ENCODE measurements at places on chromosomes 3 and 15. TPM values are rescaled to one million over a fixed set of nuclear protein-coding genes. Genes with fewer than 3 reads are reported as not detected.
A peak's percentile ranks its signal among the peaks of the same experiment; 100 is the strongest.

The SLCO2A1 gene
- 10.0 TPM for total RNA-seq

GRCh38 chr15:51244423-51244869 is 94.0 kb downstream of the CYP19A1 start:
- H3K4me1 ChIP-seq = no peaks in the 10 kb centered on the region
- no peak overlapping the region for H3K4me3 ChIP-seq
- DNase-seq = no peak
- H3K27me3 ChIP-seq = no peaks in the 10 kb centered on the region
- H3K36me3 ChIP-seq = no peaks in the 10 kb centered on the region
- H3K27ac ChIP-seq = no peak overlapping the region

DNA sequence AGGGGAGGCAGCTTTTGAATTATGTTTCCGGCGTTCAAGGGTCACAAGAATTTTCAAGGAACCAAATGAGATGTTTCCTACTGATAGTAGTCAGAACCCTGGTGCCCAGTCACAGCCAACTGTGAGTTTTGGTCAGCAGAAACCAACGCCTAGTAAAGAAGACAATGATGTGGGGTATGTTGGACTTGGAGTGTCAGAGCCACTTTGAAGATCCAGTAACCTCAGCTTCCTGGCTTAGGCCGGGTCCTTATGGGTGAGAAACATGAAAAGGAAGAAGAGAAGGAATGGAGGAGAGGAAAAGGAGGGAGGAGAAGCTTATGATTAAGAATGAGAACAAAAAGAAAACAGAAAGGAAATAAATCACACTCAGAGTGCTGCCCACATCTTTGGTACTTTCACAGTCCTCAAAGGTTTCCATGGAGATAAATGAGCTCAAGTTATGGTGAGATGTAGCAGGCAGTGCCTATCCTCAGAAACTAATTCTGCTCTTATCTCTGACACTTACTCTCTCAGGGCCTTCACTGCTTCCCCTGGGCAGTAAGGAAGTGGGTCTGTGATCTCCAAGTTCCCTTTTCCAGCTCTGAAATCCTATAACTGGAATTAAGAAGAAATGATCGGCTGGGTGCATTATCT is 2.0 kb upstream of the MCF2L2 start:
- no peak overlapping the region for H3K4me3 ChIP-seq
- peaks cover 45% of the 10 kb centered on the region for H3K27me3 ChIP-seq
- H3K36me3 ChIP-seq = no peaks in the 10 kb centered on the region
- no peak for DNase-seq
- H3K27ac ChIP-seq = no peak overlapping the region

DNA sequence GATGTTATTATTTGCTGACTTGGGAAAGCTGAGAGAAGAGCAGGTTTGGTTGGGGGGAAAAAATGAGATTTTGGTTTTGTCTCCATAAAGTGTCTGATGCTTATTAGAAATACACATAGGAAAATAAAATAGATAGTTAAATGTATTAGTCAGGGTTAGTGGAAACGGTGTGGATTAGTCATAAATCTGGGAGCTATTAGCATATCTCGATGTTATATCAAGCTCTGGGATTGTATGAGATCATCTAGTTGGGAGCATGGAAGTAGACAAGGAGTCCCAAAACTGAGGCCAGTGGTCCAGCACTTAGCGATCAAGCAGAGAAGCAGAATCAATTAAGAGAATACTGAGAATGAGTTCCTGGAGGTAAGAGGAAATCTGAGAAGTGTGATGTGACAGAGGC is 845.5 kb downstream of the ROBO2 start:
- no peaks in the 10 kb centered on the region for H3K36me3 ChIP-seq
- no peaks in the 10 kb centered on the region for H3K27me3 ChIP-seq
- H3K4me1 ChIP-seq = no peaks in the 10 kb centered on the region
- DNase-seq = no peak

DNA sequence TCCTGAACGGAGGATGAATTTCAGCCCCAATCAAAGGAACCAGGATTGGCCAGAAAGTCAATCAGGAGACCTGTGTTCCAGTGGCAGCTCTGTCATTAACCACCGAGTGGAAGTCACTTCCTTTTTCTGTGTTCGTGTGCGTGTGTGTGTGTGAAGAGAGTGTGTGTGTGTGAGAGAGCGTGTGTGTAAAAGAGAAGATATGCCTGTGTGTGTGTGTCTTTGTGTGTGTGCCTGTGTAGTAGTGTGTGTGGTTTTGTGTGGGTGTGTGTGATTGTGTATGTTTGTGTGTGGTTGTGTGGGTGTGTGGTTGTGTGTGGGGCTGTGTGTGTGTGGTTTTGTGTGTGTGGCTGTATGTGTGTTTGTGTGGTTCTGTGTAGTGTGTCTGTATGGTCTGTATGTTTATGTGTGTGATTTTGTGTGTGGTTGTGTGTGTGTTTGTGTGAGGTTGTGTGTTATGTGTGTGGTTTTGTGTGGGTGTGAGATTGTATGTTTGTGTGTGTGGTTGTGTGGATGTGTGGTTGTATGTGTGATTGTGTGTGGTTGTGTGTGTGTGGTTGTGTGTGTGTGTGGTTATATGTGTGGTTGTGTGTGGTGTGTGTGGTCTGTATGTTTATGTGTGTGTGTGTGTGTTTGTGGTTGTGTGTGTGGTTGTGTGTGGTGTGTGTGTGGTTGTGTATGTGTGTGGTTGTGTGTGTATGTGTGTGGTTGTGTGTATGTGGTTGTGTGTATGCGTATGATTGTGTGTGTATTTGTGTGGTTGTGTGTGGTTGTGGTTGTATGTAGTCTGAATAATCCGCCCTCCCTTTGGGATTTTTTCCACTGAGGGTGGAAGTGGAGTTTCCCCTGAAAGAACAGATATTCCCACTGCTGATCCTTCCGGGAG is 314.4 kb downstream of the SHQ1 start:
- H3K36me3 ChIP-seq = no peaks in the 10 kb centered on the region
- no peaks in the 10 kb centered on the region for H3K27me3 ChIP-seq
- no peak for DNase-seq
- H3K27ac ChIP-seq = no peak overlapping the region
- H3K4me3 ChIP-seq = no peak overlapping the region

The LSMEM2 gene
- total RNA-seq = not detected

- H3K27me3 ChIP-seq = no peaks in the 10 kb centered on the region
- no peak overlapping the region for H3K4me3 ChIP-seq
- H3K27ac ChIP-seq = no peak overlapping the region
- DNase-seq = no peak
These were observed 57.6 kb upstream of the SLC6A11 start for GRCh38 chr3:10758304-10759037.

GRCh38 chr15:33584797-33585196 is 274.0 kb downstream of the RYR3 start:
- no peak for DNase-seq
- H3K27ac ChIP-seq = no peak overlapping the region
- H3K36me3 ChIP-seq = peaks cover 25% of the 10 kb centered on the region
- no peak overlapping the region for H3K4me3 ChIP-seq
- H3K4me1 ChIP-seq = no peaks in the 10 kb centered on the region
- no peaks in the 10 kb centered on the region for H3K27me3 ChIP-seq

- H3K36me3 ChIP-seq = no peaks in the 10 kb centered on the region
- DNase-seq = no peak
- H3K4me3 ChIP-seq = no peak overlapping the region
These were observed 24.0 kb downstream of the MEF2A start for GRCh38 chr15:99589801-99590200.

The CERS3 gene
- total RNA-seq = not detected

GRCh38 chr3:73228000-73228399 is 166.5 kb downstream of the EBLN2 start:
- no peak for DNase-seq
- no peaks in the 10 kb centered on the region for H3K36me3 ChIP-seq

GRCh38 chr3:129059311-129059958 is 1.1 kb upstream of the GP9 start:
- H3K4me3 ChIP-seq = no peak overlapping the region
- no peaks in the 10 kb centered on the region for H3K36me3 ChIP-seq
- H3K4me1 ChIP-seq = no peaks in the 10 kb centered on the region

DNA sequence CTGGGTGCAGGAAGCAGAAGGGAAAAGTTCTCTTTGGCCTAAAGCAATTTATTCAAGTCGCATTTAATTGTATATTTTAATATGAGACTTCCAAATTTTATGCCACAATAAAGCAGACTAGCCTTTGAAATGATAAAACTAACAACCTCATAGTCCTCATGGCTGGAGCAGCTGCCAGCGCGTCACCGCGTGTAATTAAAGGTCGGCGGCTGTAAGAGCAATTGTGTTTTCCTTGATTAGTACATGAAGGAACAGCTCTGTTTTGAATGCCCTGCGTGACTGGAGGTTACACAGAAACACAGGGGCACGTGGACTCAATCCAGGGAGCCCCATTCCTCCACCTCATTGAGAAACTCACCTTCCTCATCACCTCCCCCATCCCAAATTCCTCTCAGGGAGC is 10.1 kb upstream of the LRRC15 start:
- no peak overlapping the region for H3K4me3 ChIP-seq
- H3K27me3 ChIP-seq = no peaks in the 10 kb centered on the region
- DNase-seq = no peak
- H3K4me1 ChIP-seq = peaks cover 6% of the 10 kb centered on the region

- no peak for DNase-seq
- no peaks in the 10 kb centered on the region for H3K27me3 ChIP-seq
- H3K36me3 ChIP-seq = peaks cover 3% of the 10 kb centered on the region
- no peaks in the 10 kb centered on the region for H3K4me1 ChIP-seq
- no peak overlapping the region for H3K4me3 ChIP-seq
These were observed 23.9 kb upstream of the SLC12A8 start for GRCh38 chr3:125236331-125236903.

The CLDN16 gene
- total RNA-seq = not detected

The ITPKA gene
- total RNA-seq = 1.4 TPM

GRCh38 chr3:36907911-36908646 is 36.8 kb downstream of the TRANK1 start:
- peak overlapping the region; percentile 71 for H3K27ac ChIP-seq
- no peaks in the 10 kb centered on the region for H3K36me3 ChIP-seq
- H3K4me1 ChIP-seq = no peaks in the 10 kb centered on the region
- peak overlapping the region; percentile 50 for H3K4me3 ChIP-seq
- DNase-seq = peak; percentile 72
- H3K27me3 ChIP-seq = no peaks in the 10 kb centered on the region

DNA sequence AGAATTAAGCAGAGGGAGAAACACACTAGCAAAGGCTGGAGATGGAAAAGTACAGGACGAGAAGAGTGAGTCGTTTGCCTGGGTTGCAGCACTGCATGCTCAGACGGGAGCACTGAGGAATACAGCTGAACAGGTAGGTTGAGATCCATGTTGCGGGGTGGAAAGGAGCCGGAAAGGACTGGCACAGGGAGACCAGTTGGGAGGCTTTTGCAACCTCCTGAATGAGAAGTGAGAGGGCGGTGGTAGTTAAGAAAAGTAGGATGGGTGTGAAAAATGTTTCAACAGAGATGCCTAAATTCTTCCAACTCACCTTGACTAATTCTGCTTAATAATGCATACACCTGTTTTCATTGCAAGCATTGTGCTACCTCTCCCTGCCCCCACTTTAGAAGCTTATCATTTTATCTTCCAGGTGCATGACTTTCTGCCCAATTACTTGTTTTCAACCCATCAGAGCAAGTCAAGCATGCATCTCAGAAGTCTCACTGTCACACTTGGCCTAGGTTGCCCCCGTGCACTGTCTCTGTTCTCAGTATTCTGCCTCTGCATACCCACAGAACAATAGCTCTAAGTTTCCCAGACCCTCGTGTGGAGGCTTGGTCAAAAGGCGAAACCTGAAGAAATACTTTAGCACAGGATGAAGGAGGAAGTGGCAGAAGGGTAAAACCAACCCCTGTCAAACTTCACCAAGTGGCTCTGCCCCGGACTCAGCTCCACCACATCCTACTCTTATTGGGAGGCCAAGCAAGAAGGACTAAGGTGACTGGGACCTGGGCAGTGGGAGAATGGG is 199.3 kb upstream of the BCL6 start:
- H3K27ac ChIP-seq = no peak overlapping the region
- H3K4me1 ChIP-seq = no peaks in the 10 kb centered on the region
- no peak overlapping the region for H3K4me3 ChIP-seq
- H3K36me3 ChIP-seq = no peaks in the 10 kb centered on the region
- DNase-seq = no peak

Data from sigmoid colon (tissue), 7 donors.